Calu3 (cell line): ENCODE measurements at places on chromosomes 7 and 10. TPM values are rescaled to one million over a fixed set of nuclear protein-coding genes. Genes with fewer than 3 reads are reported as not detected.

The CTNNA3 gene
- total RNA-seq, result not detected in 2 replicates

The RPEL1 gene
- 0.57 and 0.61 TPM in 2 replicates for total RNA-seq

The INHBA gene
- total RNA-seq, result 44.5 and 68.9 TPM in 2 replicates

The UTF1 gene
- total RNA-seq, result not detected in 2 replicates

The C7orf33 gene
- total RNA-seq, result not detected in 2 replicates

The AGR2 gene
- total RNA-seq, result 378 and 444 TPM in 2 replicates

The FAM25C gene
- total RNA-seq, result not detected in 2 replicates

The ODAD2 gene
- 0.20 and 0.61 TPM in 2 replicates for total RNA-seq

The PDIA4 gene
- total RNA-seq, result 332 and 351 TPM in 2 replicates

The SH2D4B gene
- total RNA-seq, result 0.24 TPM in 1 of 2 replicates, not detected in the other

The CDH23 gene
- 0.07 and 0.12 TPM in 2 replicates for total RNA-seq

The SDK1 gene
- 19.7 and 20.0 TPM in 2 replicates for total RNA-seq

The LRRC4 gene
- total RNA-seq, result not detected in 2 replicates

The WEE2 gene
- not detected in 2 replicates for total RNA-seq

The ADCY1 gene
- total RNA-seq, result 7.6 and 8.8 TPM in 2 replicates

The BLOC1S2 gene
- 19.4 TPM in 2 replicates for total RNA-seq

The DMBT1 gene
- total RNA-seq, result 4.6 and 10.0 TPM in 2 replicates

The GPR22 gene
- not detected in 2 replicates for total RNA-seq

The ACTL6B gene
- total RNA-seq, result not detected in 2 replicates

DNA sequence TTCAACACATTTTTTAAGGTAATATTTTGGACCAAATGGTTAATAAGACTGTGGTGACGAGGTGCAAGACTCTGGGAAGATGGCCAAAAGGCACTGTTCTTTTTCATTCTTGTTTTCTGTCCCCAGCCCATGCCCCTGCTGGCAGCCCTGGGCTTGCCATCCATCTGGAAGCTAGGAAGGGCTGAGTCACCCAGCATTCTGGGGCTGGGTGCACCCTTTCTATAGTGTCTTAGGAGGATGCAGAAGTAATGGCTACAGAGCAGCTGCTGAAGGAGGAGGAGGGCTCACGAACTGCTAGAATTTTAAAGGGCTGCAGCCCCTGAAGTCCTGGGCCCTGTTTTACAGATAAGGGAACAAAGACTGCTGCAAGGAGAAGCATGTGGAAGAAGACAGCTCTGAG is 42.8 kb upstream of the ZNF32 start:
- no peak for DNase-seq

DNA sequence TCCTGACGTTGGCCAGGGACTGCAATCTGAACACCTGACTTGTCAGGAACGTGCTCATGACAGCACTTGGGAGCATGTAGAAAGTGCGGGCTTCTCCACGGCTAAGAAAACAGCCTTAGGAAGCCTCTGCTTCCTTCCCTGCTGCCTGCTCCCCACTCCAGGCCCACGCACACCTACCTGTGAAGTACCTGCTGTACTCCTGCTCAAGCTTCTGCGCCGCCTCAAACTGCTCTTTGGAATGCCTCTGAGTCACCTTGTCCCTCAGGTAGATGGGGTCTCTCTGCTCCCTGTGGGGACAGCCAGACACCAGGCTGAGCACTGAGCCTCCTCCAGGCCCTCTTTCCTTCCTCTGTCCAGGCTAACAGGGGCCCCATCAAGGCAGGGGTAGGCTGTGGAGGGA is 132.7 kb downstream of the DLG5 start:
- DNase-seq, result no peak

DNA sequence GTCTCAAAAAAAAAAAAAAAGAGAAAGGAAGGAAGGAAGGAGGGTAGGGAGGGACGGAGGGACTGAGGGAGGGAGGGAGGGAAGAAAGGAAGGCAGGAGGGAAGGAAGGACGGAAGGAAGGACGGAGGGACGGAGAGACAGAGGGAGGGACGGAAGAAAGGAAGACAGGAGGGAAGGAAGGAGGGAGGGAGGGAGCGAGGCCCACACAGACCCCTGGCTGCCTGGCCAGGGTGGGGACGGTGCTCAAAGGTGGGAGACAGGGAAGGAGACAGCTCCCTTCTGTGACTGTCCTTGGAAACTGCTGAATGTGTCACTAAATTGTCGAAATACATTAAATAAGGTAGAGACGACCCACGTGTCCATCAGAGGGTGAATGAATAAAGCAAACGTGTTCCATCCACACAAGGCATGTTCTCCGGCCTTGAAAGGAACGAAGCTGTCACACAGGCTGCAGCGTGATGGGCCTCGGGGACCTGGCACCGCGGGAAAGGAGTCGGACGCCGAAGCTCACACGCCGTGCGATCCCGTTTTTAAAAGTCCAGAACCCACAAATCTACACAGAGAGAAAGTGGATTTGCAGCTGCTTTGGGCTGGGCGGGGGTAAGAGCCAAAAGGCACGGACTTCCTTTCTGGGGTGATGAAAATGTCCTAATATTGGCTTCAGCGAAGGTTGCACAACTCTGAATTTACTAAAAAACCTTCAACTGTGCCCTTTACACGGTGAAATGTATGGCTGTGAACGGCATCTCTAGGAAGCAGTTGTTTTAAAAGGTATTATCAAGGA is 23.3 kb downstream of the ADAP1 start:
- no peak for DNase-seq

DNA sequence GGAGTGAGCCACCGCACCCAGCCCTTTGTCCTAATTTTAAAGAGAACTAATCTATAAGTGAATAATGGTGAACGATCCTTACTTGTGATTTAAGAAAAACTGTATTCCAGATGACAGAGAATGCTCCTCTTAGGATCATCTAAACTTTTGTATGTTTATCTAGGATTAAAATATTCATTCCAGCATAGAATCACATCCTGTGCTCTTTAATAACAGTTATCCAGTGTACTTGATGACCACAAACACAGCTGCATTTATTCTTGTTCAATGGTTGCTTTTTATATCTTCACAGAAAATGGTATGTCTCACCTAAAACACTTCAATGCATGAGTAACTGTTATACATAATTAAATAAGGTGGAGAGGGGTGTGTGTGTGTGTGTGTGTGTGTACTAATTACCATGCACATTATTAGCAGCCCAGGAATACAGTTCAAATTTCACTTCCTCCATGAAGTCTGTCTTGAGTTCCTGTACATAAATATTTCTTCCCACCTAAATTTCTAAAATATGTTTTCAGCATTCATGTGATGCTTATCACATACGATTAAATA is 38.5 kb upstream of the SEMA3C start:
- DNase-seq, result no peak

DNA sequence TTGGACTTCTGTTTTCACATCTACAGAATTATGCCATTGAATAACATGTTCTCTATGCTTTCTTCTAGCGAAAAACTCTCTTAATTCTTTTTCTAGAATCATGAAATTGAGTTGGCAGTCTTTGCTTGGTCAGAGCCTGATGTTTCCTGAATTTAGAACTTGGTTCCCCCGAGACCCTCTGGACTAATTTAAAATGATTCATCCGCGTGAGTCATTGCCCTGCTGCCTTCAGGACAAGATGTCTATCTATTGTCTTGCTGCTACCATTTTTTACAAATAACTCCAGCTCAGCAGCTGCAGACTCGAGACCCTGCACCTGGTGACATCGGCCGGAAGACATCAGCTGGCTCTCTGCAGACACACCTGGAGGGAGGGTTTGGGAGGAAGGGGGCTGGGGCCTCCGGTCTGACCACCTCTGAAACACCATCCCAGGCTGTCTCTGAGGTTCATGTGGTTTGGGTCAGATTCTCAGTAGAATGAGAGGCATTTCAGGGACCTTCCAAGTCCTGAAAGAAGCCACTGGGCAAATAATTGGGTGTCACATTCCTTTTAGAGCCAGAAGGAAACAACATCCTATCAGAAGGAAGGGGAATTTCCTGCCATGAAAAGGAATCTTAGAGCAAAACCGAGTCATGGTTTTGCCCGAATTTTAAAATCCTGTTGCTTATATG is 20.9 kb upstream of the KLF6 start:
- peak; percentile 57 for DNase-seq

DNA sequence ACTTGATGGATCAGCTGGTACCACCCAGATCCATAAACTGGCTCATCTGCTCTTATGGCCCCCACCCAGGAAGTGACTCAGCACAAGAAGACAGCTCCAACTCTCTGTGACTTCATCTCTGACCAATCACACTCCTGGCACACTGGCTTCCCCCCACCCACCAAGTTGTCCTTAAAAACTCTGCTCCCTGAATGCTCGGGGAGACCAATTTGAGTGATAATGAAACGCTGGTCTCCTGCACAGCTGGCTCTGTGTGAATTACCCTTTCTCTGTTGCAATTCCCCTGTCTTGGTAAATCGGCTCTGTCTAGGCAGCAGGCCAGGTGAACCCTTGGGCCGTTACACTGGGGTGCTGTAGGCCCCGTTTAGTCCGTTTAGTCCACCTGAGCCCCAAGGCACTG is 23.4 kb upstream of the BNIP3 start:
- DNase-seq, result no peak

GRCh38 chr7:106369352-106369751 is 84.6 kb upstream of the NAMPT start:
- DNase-seq, result no peak

DNA sequence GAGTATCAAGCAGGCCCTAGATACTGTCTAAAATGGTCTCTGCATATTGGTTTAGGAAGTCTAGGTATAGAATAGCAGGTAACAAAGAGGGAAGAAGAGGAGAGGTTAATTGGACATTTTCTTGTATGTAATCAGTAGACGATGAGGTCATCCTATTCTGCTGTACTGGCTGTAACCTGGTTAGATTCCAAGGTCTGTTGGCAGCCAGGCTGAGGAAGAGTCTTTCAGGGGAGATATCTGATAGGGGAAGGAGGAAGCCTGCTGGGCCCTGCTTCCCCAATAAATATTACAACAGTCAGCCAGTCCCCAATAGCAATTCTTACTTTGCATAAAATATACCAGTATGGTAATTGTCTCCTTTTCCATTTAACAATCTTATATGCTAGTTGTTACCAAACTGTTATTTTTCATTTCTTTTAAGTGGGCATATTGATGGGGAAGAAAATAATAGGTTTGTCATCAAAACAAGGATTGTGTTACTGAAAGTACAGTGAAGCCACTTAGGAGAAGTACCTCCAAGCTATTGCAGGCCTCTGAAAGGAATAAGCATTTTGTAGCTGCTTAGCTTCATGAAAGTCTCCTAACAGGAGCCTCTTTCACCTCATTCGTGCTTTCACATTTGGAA is 186.4 kb downstream of the LRRC4 start:
- no peak for DNase-seq

DNA sequence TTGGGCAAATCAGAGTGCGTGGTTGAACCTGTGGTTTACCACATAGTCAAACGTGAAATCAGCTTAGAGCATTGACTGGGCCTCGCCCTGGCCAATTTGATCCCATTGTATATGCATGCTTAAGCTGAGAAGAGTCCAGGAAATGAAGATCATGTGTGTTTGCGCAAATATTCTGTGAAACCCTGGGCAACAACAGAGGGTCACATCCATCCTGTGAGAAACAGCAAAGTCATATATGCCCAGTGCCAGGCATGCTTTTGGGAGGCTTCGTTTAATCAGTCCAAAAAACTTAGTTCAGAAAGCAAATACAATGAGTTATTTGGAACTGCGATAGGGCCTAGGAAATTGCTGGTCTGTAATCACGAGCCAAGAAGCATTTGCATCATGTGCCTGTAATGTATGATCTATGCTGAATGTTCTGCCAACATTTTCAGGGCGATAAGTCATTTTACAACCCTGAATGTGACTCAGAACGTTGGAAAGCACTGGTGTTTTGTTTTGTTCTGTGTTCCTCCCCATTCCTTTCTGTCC is 412.1 kb upstream of the CELF2 start:
- DNase-seq, result no peak

GRCh38 chr7:129821476-129821875 is 131.3 kb downstream of the UBE2H start:
- no peak for DNase-seq

DNA sequence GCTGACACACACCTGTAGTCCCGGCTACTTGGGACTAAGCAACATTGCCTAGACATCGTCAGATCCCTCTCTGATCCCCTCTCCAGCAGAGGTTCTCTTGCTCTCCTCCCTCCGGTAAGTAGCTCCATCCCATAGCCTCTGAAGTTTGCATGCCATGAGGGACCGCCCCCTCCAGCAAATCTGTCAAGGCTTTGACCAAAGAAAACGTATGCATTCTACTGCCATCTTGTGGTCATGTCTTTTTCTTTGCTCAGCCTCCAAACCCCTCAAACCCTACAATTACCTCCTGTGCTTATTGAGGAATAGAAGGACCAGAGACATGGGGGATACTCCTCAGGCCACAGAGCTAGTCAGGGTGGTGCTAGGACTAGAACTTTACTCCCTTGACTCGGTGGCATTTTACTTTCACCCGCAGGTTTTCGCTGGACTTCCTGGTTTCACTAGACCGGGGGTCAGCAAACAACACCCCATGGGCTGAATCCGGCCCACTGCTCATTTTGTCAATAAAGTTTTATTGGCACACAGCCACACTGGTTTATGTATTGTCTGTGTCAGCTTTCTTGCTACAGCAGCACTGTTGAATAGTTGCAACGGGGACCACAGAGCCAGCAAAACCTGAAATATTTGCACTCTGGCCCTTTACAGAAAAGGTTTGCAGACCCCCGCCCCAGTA is 202.6 kb upstream of the FOXK1 start:
- DNase-seq, result peak; percentile 74

- no peak for DNase-seq
These were observed 198.7 kb upstream of the VSTM2A start for GRCh38 chr7:54343511-54343910.

- no peak for DNase-seq
These were observed 6.3 kb upstream of the SFMBT2 start for GRCh38 chr10:7417103-7417623.

- no peak for DNase-seq
These were observed 258.2 kb upstream of the MAGI2 start for GRCh38 chr7:79711660-79712059.

DNA sequence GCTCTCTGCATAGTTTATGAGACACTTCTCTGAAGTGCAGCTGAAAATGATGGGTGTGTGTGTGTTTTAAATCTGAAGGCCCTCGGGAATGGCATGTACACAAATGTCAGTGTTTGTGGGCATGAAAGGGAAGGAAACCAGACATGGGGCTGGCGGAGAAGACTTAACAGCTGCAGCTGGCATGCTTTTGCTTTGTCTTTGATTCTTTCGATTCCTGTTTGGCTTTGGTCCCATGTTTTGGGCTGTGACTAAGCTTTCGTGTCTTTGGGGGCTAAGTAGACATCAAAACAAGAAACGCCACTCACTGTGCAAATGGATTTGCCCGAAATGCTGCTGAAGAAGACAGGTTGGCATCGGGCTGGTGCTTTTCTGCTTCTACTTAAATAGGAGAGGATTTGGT is 179.3 kb downstream of the PFKFB3 start:
- DNase-seq, result no peak

- DNase-seq, result no peak
These were observed 54.8 kb downstream of the DYNC2I1 start for GRCh38 chr7:158911145-158911544.

GRCh38 chr7:144606261-144606660 is 202.8 kb upstream of the NOBOX start:
- DNase-seq, result no peak

DNA sequence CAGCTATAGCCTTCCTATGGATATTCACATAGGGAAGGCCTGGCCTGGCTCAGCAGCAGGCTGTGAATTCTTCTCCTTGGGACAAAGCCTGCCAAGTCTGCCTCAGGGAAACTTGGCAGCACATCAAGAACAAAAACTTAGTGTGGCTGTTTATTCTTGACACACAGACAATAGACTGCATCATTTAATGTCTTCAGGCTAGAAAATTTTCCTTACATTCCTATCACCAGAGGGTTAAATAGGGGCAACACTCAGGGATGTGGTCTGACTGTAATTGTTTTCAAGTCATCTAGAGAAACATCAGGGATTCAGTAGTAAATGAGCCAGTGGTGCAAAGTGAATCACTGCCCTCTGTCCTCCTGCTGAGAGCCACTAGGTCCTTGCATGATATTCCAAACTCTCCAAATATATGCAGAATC is 137.3 kb downstream of the SEMA3C start:
- no peak for DNase-seq
